CD8-positive, alpha-beta memory T cell (primary cell): ENCODE measurements at places on chromosomes 4 and X.

- DNase-seq, result no peak
- no peaks in the 10 kb centered on the region for H3K36me3 ChIP-seq
- H3K27me3 ChIP-seq, result peaks cover 3% of the 10 kb centered on the region
- no peak overlapping the region for H3K4me3 ChIP-seq
Measured at GRCh38 chr4:154497889-154498288, 6.3 kb upstream of the DCHS2 start.

- DNase-seq, result no peak
- H3K36me3 ChIP-seq, result peaks cover 16% of the 10 kb centered on the region
- no peaks in the 10 kb centered on the region for H3K4me1 ChIP-seq
- H3K27me3 ChIP-seq, result no peaks in the 10 kb centered on the region
- H3K4me3 ChIP-seq, result no peak overlapping the region
Measured at GRCh38 chr4:168451744-168452390, 28.4 kb downstream of the DDX60L start.

GRCh38 chrX:44228621-44229020, 114.9 kb downstream of the EFHC2 start:
- no peak for DNase-seq
- H3K27me3 ChIP-seq, result no peaks in the 10 kb centered on the region
- H3K4me1 ChIP-seq, result no peaks in the 10 kb centered on the region
- no peak overlapping the region for H3K4me3 ChIP-seq
- no peak overlapping the region for H3K27ac ChIP-seq
- H3K36me3 ChIP-seq, result no peaks in the 10 kb centered on the region

- H3K27me3 ChIP-seq, result no peaks in the 10 kb centered on the region
- DNase-seq, result no peak
- H3K4me3 ChIP-seq, result no peak overlapping the region
- H3K27ac ChIP-seq, result no peak overlapping the region
- H3K4me1 ChIP-seq, result no peaks in the 10 kb centered on the region
Measured at GRCh38 chr4:61520681-61521160, 320.6 kb downstream of the ADGRL3 start.

- no peaks in the 10 kb centered on the region for H3K4me1 ChIP-seq
- H3K27me3 ChIP-seq, result peaks cover 3% of the 10 kb centered on the region
- H3K27ac ChIP-seq, result no peak overlapping the region
- H3K4me3 ChIP-seq, result no peak overlapping the region
Measured at GRCh38 chr4:118920247-118920646, 31.6 kb downstream of the SYNPO2 start.
